IPS DF 19.7 (cell line): ENCODE measurements at places on chromosomes 5 and 9.
A peak's percentile ranks its signal among the peaks of the same experiment; 100 is the strongest.

- DNase-seq = no peak
Observed at GRCh38 chr5:71492817-71493615, 37.6 kb downstream of the BDP1 start.

DNA sequence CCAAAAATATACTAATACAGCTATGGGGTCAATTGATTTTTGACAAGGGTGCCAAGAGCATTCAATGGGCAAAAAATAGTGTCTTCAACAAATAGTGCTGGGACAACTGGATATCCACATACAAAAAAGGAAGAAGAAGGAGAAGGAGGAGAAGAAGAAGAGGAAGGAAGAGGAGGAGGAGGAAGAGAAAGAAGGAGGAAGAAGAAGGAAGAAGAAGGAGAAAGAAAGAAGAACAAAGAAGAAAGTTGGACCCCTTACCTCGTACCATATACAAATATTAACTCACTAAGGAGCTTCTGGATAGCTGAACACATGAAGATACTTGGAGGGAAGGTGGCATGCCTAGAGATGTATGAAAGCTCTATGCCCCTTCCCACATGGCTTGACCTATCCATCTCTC, 17.2 kb upstream of the DELE1 start:
- DNase-seq = no peak

- DNase-seq = no peak
Observed at GRCh38 chr9:120936764-120937122, 10.1 kb upstream of the TRAF1 start.

- no peak for DNase-seq
Observed at GRCh38 chr5:88732862-88733261, 150.1 kb downstream of the MEF2C start.

DNA sequence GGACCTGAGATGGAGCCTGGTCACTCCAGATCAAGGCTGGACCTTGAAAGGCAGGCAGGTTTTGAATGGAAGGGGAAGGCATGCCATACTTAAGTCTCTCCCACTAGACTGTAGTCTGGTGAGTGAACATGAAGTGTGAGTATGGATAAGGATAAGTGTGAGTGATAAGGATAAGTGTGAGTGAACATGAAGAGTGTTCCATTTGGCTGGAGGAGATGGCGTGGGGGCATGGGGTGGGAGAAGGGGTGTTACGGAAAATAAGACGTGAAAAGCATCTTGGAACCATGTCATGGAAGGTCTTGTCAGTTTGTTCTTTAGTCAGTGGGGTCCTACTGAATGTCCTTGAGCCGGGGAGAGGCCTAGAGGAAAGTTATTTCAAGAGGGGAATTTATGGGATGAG, 32.8 kb downstream of the HMGXB3 start:
- DNase-seq = no peak

DNA sequence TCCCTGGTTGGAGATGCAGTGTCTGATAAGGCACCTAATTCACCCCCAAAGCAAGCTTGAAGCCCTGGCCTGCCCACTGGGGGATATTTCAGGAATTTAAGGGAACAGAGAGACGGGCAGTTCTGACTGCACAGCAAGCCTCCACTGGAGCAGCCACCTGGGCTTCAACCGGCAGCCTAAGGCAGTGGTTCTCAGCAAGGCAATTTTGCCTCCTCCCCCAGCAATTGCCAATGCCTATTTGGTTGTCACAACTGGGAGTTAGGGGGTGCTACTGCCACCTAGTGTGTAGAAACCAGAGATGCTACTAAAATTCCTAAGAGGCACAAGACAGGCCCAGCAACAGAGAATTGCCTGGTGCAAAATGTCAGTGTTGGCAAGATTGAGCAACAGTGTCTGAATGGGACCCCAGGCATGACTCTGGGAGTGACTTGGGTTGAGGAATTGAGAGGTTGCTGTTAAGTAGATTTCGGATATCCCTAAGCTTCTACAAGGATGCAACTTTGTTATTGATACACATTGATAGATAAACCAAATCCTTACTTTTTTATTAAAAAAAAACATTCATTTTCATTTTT, 58.7 kb upstream of the CTSL start:
- DNase-seq = peak; percentile 65

- no peak for DNase-seq
Observed at GRCh38 chr9:32706725-32707100, 71.2 kb upstream of the TAF1L start.

DNA sequence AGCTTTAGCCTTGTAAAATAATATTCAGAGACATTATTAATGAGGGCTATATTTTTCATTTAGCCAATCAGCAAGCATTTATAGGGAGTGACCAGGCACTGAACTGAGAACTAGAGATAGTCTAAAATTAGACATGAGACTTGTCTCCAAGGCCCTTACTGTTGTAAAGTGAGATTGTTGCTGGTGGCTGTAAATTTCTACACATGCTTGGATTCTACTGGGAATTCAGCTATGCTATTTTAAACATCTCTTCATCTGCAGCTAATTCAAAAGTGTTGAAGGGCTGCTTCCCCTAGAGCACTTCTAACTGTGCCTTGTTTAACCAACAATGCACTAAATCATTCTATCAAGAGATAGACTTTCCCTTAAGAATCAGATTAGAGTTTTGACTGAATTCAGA, 67.4 kb downstream of the CHSY3 start:
- DNase-seq = no peak

- DNase-seq = no peak
Observed at GRCh38 chr9:136104916-136105315, 9.8 kb upstream of the NACC2 start.
